Right renal cortex interstitium (tissue), 3 donors: ENCODE measurements at places on chromosomes 13 and 19. TPM values are rescaled to one million over a fixed set of nuclear protein-coding genes. Genes with fewer than 3 reads are reported as not detected.

Gene LRRC4B
- polyA plus RNA-seq: 15.6 TPM

Gene SPACA4
- polyA plus RNA-seq: not detected

Gene CLEC17A
- polyA plus RNA-seq: 0.12 TPM

Gene ZNF490
- 5.3 TPM for polyA plus RNA-seq

Gene KCNRG
- 1.9 TPM for polyA plus RNA-seq

Gene ELSPBP1
- 0.76 TPM for polyA plus RNA-seq

Gene ZNF628
- polyA plus RNA-seq: 2.0 TPM

Gene TINCR
- polyA plus RNA-seq: 0.10 TPM

Gene LRG1
- 0.44 TPM for polyA plus RNA-seq

Gene TMPRSS9
- 0.21 TPM for polyA plus RNA-seq

Gene TSKS
- 0.15 TPM for polyA plus RNA-seq

Gene IZUMO2
- not detected for polyA plus RNA-seq

Gene HIF3A
- polyA plus RNA-seq: 21.7 TPM

Gene PLPP2
- 2.3 TPM for polyA plus RNA-seq

Gene NECTIN2
- 157 TPM for polyA plus RNA-seq

Gene SRRM5
- polyA plus RNA-seq: 0.67 TPM

Gene PSG2
- polyA plus RNA-seq: not detected

Gene SOX1
- not detected for polyA plus RNA-seq
